IPS DF 19.7 (cell line): ENCODE measurements at places on chromosomes 1 and 21.
A peak's percentile ranks its signal among the peaks of the same experiment; 100 is the strongest.

DNA sequence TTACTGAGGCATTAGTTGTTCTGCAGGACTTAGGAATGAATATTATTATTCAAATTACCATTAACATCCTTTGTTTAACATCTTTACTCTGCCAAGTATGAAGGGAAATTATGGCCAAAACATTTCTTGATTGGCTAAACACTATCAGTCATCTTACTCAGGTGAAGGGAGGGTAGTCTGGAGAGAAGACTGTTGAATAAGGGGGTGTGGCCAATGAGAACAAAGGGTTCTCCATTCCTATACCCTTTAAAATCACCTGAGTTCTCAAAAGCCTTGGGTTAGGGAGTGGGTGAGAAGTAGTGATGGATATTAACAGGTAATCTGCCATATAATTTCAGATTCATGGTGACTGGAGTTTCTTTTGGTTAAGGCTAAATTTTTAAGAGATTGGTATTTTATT, 19.3 kb downstream of the CRYZL1 start:
- DNase-seq = no peak

DNA sequence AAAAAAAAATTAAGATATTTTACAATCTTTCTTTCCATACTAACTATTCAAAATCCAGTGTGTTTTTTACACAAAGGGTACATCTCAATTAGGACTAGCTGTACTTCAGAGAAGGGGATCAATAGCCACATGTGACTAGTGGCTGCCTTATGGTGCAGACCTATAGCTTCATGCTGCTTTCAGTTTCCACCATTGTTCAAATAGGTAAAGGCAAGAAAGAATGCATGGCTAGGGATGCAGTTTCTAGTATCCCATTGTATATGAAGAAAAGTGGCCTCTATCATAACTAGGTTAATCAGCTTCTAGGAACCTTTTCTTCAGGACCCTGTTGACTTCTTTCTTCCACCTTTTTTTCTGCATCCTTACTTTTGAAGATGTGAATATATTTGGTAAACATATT, 35.7 kb downstream of the OSBPL9 start:
- DNase-seq = no peak

- no peak for DNase-seq
Measured at GRCh38 chr1:232239998-232240397, 389.9 kb downstream of the SIPA1L2 start.

DNA sequence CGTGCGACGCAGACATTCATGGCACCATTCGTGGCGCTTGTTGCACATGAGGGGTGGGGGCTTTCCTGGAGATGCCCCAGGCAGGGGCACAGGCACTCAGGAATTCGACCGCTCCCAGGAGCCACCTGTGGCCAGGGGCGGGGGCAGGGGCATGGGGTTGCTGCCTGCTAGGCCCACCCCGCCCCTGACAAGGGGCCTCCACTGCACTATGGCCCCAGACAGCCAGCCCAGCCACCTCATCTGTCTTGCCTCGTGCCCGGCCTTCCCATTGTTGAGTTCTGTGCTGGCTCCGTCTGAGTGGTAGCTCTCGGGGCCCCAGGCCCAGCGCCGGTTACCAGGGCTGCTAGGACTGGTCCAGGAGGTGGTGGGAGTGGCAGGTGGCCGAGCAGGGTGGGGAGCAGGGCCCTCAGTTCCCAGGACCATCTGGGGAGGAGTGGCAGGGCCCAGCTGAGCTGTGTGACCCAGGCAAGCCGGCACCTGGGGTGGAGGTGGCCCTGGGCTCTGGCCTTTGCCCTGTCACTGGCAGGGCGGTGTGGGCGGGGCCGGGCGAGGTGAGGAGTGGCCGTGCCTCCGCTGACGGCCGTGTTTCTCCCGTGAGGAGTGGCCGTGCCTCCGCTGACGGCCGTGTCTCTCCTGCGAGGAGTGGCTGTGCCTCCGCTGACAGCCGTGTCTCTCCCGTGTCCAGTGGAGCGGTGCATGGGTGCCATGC, 1.9 kb downstream of the PLCH2 start:
- no peak for DNase-seq

- no peak for DNase-seq
Measured at GRCh38 chr1:218344814-218345672, at the start of gene TGFB2. Gene TGFB2, plus strand, starts transcription at chr1:218345336. Its CDS starts 1,366 bp downstream, at chr1:218346702.

GRCh38 chr21:14557413-14557812, 11.3 kb upstream of the SAMSN1 start:
- DNase-seq = no peak

GRCh38 chr1:84634536-84635205, 55.6 kb downstream of the SSX2IP start:
- no peak for DNase-seq

DNA sequence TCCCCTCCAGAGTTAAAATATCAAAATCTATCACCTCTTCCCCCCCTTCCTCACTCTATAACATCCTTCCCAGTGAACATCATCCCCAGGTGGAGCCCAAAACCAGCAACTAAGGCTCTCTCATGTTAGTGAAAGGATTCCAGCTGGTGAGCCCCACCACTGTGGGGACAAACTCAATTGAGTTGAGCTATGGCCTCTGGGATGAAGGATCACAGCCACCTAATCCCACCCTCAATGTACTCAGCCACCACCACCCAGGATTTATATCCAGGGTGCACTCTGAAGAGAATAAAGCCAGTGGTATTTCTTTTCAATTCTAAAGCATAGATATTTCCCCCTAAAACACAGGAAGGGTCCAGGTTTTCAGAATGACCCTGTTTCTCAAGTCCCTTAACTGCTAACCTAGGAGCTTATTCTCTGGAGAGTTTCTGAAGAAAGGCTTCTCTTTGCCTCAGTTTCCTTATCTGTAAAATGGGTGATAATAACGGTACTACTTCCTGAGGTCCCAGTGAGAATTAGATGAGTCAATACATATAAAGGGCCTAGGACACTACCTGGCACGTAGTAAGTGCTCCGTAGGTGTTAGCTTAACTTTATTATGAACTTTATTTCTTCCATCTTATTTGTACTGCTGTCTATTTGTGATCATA, 15.6 kb upstream of the BOLA1 start:
- DNase-seq = no peak

- DNase-seq = no peak
Measured at GRCh38 chr1:110210604-110211495, 736 bp downstream of the KCNC4 start.

DNA sequence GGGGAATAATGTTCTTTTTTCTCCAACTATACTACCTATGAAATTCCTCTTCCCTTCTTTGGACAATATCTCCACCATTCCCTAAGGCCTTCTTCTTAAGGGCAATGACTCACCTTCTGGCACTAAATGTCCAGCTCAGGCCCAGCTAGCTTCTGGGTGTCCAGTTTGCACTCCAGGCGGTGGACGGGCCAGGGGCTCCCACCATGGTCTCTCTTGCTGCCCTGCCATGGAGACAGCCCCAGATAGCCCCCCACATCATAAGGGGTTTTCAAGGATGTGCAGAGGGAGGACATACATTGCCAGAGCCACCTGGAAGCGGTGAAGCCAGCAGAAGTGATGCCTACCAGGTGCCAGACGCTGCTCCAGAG, 43.8 kb downstream of the C1orf198 start:
- DNase-seq = no peak

- DNase-seq = no peak
Measured at GRCh38 chr1:51284487-51284954, 45.8 kb downstream of the TTC39A start.

DNA sequence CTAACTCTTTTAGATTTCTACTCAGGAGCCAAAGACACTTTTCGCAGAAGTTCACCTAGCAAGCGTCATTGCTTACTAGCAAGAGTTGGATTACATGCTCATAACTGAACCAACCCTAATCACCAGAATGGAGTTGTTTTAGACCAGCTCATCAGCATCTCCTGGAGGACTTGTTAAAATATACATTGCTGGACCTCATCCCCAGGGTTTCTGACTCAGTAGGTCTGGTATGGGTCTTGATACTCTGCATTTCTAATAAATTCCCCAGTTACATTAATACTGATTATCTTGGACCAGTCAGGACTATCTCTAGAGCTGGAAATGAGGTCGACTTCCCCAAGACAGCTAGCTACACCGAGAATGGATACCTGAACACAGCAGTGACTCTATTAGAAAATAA, 9.7 kb upstream of the PRDX6 start:
- DNase-seq = no peak

- no peak for DNase-seq
Measured at GRCh38 chr1:184870319-184870718, 104.0 kb downstream of the NIBAN1 start.

- DNase-seq = no peak
Measured at GRCh38 chr1:33282791-33283190, 26.5 kb downstream of the ZNF362 start.

DNA sequence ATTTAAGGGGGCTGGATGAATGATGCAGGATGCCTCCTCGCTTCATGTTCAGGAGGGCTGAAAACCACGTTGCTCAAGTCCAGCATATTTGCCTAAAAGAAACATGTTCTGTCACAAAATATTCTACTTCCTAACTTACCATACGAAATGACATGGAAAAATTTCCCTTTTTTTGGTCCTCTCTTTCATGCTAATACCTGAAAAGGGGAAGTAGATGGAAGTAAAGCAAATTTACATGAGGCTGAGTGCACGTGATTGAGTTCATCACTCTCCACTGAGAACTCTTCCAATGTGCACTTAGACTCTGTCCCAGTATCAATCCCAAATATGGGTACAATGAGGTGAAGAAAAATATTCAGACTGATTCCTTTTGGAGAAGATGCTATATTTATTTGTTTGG, 23.0 kb downstream of the XCL2 start:
- DNase-seq = no peak

DNA sequence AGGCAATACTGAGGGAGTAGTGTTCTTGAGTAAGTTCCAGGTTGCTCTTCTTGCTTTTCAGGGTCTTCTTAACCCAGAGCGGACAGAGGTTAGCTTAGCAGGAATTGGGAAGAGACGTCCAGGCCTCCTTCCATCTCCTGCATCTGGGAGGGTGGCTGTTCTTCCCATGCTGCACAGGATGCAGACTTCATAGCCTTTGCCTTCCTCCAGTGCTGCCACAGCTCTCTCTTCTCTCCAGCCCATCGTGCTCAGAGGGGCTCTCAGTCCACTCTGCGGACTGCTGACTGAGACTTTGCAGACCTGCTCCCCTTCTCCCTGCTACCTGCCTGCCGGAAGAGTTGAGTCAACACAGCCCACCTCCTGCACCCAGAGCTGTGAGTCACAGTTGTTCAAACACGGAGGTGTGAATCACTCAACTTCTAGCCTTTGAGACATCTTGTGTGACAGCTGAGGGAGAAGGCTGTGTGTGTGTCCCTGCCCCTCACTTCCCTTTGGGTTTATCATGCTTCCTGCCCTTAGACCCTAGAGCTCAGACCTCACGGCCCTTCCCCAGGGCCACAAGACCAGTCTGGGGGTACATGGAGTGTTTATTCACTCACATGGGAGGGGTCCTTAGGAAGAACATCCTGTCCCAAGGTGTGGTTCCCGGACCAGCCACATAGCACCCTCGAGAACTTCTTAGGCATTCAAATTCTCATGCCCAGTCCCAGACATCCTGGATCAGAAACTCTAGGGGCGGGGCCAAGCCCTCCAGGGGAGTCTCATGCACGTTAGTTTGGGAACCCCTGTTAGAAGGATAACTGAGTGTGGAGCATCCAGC, 158.3 kb upstream of the CACNA1E start:
- DNase-seq = no peak

- no peak for DNase-seq
Measured at GRCh38 chr1:97826820-97827219, 94.0 kb downstream of the DPYD start.

DNA sequence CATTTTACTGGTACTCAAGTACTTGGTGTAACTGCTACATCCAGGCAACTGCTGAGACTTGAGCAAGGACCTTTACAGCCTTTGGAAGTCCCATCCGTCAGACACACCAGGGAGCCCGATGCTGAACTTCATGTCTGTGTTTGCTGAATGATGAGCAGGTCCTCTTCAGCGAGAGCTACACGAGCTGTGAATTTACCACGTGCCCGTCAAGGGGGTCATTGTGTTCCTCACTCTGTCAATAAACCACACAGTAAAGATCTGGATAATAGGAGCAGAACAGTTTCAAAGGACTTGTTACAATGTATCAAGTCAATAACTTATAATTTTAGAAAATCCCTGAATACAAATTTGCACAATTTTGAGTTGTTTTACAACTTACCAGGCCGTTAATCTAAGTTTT, 427.2 kb downstream of the KIF26B start:
- DNase-seq = no peak

GRCh38 chr1:90706437-90707362, 10.4 kb downstream of the BARHL2 start:
- DNase-seq = no peak

GRCh38 chr1:17281775-17282181, 26.2 kb upstream of the PADI4 start:
- no peak for DNase-seq

- no peak for DNase-seq
Measured at GRCh38 chr1:43446388-43446740, 7.4 kb downstream of the HYI start.

DNA sequence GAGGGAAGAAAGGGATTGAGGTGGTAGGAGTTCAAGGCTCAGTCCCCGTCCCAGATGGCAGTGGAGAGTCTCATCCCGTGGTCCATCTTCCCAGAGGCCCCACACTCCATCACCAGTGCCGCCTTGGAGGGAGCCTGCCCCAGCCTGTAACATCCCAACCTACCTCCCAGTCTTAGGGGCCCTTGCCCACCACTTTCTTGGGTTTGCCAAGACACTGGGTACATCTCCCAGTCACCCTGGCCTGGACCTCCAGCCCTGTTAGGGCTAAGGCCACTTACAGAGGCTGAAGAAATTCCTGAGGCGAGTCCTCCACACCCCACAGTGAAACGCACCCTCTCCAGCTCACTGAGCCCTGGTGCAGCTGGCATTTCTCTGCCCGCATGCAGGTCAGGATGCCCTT, 3.3 kb downstream of the TMEM200B start:
- DNase-seq = no peak

- DNase-seq = no peak
Measured at GRCh38 chr21:43643193-43643592, 16.1 kb downstream of the HSF2BP start.

DNA sequence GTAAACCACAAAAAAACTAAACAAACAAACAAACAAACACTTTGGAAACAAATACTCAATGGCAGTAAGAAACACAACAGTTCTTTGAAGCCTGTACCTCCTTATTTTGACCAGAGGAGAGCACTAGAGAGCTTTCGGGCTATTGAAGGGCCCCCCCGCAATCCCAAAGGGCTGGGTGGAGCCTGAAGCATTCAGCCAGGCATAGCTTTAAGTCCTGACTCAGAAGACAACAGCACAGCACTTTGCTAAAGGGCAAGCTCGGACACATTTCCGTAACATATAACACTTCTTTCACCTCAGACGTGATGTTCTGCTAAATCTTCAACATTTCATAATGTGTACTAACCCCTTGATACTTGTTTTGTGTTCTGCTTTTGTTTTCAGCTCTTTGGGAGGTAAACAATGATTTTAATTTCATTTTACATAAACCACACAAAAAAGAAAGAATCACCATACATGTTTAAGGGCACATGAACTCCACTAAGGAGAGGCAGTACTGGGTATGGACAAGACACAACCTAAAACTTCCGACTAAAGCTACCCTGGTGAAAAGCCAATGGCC, 9.7 kb upstream of the SHCBP1L start:
- peak; percentile 38 for DNase-seq

DNA sequence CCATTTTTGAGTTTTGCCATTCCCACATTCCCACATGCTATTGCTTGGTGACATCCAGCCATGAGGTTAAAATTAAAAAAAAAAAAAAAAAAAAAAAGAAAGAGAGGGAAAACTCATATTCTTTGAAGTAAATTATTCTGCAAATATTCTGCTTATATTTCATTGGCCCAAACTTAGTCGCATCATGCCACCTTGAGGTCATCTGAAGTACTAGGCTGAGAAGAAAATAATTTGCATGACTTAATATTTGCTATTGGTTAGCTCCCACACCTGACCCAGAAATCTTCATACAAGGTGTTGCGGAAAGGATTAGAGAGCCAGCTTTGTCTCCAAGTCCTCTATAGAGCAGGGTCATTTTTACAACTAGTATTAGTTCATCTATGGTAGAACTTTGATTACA, 2206.0 kb downstream of the MRPL39 start:
- no peak for DNase-seq
